ENCODE measurements at places on chromosomes 1 and 21.

GRCh38 chr1:14113271-14113670, 413.3 kb downstream of the PRDM2 start:
- no peak for DNase-seq

GRCh38 chr1:221669441-221669840, 72.4 kb downstream of the DUSP10 start:
- DNase-seq, result no peak

- no peak for DNase-seq
Observed at GRCh38 chr1:54403808-54404261, 2.4 kb downstream of the SSBP3 start.

DNA sequence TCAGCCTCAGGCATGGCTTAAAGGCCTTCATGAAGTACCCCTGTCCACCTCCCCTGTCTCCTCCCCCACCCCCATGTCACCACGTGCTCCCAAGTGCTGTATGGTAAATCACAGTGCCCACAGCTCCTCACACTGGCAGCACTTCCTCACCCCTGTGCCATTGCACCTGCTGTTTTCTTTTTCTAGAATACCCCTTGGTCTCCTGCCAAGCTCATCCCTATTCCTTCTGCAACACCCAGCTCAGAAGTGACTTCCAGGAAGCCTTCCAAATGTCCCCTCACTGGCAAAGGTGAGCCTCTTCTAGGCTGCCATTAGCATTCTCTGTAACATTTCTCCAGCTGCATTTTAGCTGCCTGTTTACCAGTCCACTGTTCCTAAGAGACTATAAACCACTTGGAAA, 9.4 kb downstream of the AKNAD1 start:
- no peak for DNase-seq

- DNase-seq, result no peak
Observed at GRCh38 chr1:163248064-163248463, 45.3 kb upstream of the RGS5 start.

GRCh38 chr1:100322436-100323211, 29.7 kb upstream of the CDC14A start:
- DNase-seq, result no peak

GRCh38 chr1:22177354-22178003, 34.6 kb upstream of the WNT4 start:
- DNase-seq, result no peak

- no peak for DNase-seq
Observed at GRCh38 chr1:239819096-239819495, 272.6 kb upstream of the FMN2 start.

GRCh38 chr1:113804421-113805255, 7.6 kb downstream of the RSBN1 start:
- DNase-seq, result no peak

DNA sequence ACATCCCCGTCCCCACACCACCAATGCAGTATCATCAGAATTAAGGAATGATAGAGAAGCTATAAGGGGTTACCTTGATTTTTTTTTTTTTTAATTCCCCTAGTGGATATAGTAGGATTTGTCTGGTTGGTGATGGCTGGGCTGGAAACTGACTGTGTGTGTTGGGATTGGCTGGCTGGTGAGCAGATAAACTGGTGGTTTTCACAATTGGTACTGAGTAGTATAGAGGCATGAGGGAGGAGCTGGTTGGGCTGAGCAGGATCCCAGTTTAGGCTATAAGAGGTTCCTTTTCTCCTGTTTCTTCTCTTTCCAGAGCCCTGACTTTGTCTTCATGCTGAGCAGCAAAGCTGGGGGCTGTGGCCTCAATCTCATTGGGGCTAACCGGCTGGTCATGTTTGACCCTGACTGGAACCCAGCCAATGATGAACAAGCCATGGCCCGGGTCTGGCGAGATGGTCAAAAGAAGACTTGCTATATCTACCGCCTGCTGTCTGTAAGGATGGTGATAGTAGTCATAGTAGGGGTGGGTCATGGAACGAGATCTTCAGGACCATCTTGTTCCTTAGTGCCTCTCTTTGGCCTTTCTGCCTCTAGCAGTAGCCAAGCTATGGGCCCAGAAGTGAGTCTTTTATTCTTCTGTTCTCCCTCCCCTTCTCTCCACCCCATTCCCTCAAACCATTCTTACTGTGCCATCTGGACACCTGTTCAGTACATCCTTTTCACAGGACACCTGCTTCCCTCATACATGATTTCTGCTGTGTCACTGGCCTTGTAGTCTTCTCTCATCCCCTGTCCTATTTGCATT, 26.9 kb downstream of the RAD54L start:
- DNase-seq, result no peak

DNA sequence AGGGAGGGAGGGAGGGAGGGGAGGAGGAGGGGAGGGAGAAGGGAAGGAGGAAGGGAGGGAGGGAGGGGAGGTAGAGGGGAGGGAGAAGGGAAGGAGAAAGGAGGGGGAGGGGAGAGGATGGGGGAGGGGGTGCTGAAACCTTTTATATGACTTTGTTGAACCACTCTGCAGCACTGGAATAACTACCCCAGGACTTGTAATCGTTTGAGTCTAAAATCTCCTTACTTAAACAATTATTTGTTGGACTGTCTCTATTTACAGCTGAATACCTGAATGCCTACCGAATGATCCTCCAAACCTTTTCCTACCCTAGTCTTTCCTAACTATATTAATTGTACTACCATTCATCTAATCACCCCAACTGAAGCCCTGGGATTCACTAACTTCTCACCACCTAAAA, 181.8 kb downstream of the TPR start:
- DNase-seq, result no peak

DNA sequence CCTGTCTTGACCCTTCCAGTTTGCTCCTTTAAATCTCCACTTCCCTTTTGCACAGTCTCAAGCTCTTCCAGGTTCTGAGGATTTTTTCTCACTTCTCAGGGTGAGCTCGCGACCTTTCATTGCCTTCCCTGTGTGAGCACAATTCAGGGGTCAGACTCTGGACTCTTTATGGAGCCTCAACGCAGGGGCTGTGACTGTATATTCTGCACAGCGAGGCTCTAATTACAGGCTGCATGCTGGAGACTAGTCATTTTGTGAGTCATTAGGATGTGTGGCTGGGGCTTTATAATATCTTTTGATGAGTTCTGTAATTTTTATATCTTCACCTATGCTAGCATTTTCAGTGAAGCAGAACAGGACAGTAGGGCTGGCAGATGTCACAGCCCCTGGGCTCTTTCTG, 270.7 kb downstream of the KAZN start:
- DNase-seq, result no peak

GRCh38 chr1:6260961-6261614, at the start of gene GPR153:
Gene GPR153, minus strand, starts transcription at chr1:6261098. Its CDS starts 6,193 bp downstream, at chr1:6254905.
- peak; percentile 33 for DNase-seq

DNA sequence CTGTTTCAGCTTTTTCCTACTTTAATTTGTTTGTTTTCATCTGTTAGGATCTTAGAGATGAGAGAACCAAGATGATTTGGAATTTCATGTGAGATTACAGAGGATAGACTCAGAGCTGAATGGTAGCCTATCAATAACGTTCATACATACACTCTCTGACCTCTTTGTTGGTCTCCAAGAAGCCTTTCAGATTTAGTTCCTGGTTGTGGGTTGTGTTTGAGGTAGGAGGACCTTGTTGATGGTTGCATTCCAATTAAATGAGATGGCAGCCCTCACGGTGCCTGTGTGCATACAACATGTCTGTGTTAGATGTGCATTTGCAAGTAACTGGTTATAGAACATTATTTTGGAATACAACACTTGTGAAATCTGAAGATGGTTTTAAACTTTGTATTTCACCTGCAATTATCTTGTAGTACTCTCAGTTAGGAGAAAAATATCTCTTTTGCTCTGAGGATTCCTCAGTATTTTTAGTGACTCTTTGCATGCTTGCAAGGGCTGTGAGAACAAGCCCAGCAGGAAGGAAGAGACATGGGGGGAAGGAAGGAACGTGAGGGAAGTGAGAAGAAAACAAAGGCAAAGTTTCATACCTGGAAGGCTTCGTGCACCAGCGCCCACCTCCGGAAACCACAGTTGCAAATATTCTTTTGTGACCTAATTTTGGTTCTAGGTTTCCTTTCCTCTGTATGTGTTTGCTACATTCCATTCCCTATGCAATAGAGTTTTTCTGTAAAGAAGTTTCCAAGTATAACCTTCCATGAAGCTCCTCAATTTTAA, 291.8 kb downstream of the DISC1 start:
- no peak for DNase-seq

- no peak for DNase-seq
Observed at GRCh38 chr1:203077956-203078355, 7.9 kb downstream of the MYOG start.

- no peak for DNase-seq
Observed at GRCh38 chr1:57736940-57737339, 313.1 kb upstream of the DAB1 start.

DNA sequence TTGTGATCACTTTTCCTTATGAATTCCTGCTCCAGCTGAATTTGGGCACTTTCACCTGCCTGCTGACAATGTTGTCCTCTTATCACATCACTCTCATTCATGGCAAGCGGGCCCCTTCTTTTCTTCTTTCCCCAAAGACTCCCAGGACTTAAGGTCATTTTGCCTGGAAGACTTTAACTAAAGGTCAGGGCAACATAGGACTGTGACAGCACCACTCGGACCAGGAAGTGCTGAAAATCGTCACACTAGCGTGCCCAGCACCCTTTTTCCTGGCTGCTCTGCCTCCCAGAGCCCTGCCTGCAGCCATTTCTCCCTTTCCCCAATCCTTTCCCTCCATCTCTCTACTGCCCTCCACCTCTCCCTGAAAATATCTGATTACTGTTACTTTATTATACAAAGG, 35.4 kb downstream of the CD34 start:
- no peak for DNase-seq

- no peak for DNase-seq
Observed at GRCh38 chr1:31116022-31116421, 50.5 kb upstream of the PUM1 start.

- DNase-seq, result no peak
Observed at GRCh38 chr1:41656825-41657500, 172.5 kb upstream of the EDN2 start.

DNA sequence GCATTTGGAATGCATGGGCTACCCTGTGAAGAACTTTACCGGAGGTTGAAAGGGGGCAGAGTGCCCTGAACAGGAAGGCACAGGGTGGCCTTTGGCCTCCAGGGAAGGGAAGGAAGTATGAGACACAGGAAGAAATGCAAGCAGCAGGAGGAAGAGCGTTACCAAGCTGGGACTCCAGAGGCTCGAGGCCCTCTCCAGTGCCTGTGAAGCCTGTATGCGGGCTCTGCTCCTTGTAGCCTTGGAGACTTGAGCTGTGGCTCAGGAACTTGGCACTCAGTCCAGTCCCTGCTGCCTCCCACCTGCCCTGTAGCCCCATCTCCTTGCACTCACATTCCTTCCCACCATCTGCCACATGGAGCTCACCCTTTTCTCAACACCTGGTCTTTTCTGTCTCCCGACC, 33.5 kb upstream of the RNF19B start:
- no peak for DNase-seq

GRCh38 chr21:29827236-29827635, 112.6 kb downstream of the GRIK1 start:
- no peak for DNase-seq

- no peak for DNase-seq
Observed at GRCh38 chr1:83512373-83513193, 486.3 kb downstream of the TTLL7 start.

GRCh38 chr1:55572878-55573734, 357.9 kb upstream of the USP24 start:
- no peak for DNase-seq

GRCh38 chr1:239361403-239361802, 25.0 kb upstream of the CHRM3 start:
- no peak for DNase-seq

DNA sequence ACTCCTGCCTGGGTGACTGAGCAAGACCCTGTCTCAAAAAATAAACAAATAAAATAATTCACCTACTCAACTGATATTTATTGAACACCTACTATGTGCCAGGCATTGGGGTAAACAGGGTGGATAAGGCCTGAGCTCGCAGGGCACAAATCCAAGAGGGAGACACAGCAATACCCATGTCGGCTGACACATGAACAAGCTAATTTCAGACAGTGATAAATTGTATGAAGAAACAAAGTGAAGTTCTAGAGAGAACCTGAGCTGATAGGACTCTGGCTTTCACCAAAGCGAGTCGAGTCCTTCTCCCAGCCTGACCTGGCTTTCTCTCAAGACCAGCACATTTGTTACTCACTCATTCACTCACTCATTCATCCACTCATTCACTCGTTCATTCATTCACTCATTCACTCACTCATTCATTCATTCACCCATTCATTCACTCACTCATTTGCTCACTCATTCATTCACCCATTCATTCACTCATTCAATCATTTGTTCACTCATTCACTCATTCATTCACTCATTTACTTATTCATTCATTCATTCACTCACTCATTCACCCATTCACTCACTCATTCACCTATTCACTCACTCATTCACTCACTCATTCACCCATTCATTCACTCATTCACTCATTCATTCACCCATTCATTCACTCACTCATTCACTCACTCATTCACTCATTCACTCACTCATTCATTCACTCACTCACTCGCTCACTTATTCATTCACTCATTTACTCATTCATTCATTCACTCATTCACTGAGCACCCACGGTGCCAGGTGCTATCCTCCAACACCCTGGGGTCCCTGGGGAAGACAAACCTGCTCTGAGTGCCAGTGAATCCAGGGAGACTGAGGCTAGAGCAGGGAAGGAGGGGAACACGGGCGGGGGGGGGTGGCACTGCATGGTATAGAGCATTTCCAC, 37.4 kb upstream of the CASZ1 start:
- DNase-seq, result no peak

GRCh38 chr1:1034439-1034781, 14.5 kb downstream of the AGRN start:
- no peak for DNase-seq

DNA sequence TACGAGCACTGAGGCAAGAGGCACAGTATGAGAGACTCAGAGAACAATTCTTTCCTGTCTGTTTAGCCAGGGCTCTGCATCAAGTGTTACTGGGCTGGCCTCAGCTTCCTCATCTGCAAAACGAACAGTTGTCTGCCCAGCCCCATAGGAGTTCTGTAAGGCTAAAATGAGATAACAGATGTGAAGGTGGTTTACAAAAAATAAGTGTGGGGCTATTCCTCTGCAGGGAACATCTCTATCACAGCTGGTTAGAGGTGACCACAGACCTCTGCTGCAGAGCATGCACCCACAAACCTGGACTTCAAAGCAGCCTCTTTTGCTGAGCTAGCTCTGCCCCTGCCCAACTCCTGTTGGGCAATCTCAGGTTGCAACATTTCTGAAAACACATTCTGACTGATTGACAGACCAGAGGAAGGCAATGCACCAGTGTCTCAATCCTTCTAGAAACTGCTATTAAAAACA, 10.5 kb upstream of the OLIG1 start:
- DNase-seq, result no peak

DNA sequence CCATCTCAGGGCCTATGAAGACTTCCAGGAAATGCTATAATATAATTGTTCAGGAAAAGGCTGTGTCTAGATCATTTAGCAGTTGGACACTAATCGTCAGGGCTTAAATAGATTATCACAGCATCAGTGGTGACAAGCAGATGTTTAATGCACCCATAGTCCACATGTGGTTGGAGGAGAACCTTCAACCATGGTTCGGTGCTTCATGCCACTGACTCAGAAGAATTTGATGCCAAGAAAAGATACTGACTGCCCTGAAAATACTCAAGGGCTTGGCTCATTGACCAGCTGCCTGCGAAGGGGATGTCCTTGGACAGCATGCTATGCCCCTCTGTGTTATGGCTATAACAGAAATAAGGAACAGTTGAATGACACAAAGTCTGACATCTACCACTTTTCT, 175.7 kb downstream of the HHIPL2 start:
- no peak for DNase-seq

GRCh38 chr1:230126529-230127104, 59.6 kb downstream of the GALNT2 start:
- DNase-seq, result no peak

Measured in stimulated activated CD4-positive, alpha-beta T cell treated with anti-CD3 and anti-CD28 coated beads, TNF-alpha, amount 100 ng/mL, for 4 hours (primary cell).